ENCODE measurements at places on chromosomes 4 and X.
A peak's percentile ranks its signal among the peaks of the same experiment; 100 is the strongest.

- no peak overlapping the region for H3K4me3 ChIP-seq
- H3K27ac ChIP-seq: no peak overlapping the region
- H3K36me3 ChIP-seq: no peaks in the 10 kb centered on the region
- no peaks in the 10 kb centered on the region for H3K4me1 ChIP-seq
- no peaks in the 10 kb centered on the region for H3K27me3 ChIP-seq
- DNase-seq: no peak
These were observed 1051.7 kb downstream of the C4orf33 start for GRCh38 chr4:130147641-130148040.

DNA sequence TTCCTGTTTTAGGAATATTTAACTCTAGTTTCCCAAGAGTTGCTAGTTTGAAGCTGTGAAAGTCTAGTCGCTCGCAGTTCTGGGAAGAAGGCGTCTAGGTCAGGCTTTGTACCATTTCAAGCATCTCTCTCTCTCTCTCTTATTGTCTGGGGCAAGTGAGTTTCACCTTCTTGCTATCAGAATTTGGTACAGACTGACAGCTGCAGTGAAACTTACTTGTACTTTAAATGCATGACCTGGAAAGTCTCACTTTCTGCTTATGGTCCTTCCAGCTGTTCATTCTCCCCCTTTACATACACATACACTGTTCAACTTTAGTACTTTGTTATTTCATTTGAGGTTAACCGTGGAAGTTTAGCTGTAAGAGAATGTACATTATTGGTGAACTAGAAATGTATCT is 4.4 kb downstream of the FRMPD4 start:
- H3K4me1 ChIP-seq: no peaks in the 10 kb centered on the region
- no peak overlapping the region for H3K27ac ChIP-seq
- no peak overlapping the region for H3K4me3 ChIP-seq
- no peaks in the 10 kb centered on the region for H3K36me3 ChIP-seq
- DNase-seq: no peak

GRCh38 chr4:1381181-1381621 is 25.0 kb downstream of the NKX1-1 start:
- H3K4me3 ChIP-seq: no peak overlapping the region
- H3K27ac ChIP-seq: no peak overlapping the region
- DNase-seq: no peak

DNA sequence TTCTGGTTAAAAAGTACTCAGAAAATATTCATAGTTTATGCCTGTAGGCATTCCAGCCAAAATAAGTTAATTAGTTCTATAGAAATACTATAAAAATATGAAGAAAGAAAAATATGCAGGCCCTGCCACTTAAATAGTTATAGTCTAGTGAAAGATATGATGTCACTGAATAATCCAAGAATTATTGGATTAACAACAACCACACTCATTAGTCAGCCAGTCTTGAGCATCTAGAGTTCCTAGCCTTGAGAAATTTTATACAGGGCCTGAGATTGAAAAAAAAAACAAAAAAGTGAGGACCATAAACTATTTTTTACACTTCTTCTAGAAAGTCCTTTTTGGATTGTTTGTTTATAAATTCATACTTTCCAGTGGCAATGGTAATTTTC is 823.0 kb downstream of the FAT4 start:
- no peak overlapping the region for H3K27ac ChIP-seq
- no peaks in the 10 kb centered on the region for H3K4me1 ChIP-seq
- no peak for DNase-seq
- no peaks in the 10 kb centered on the region for H3K36me3 ChIP-seq
- no peaks in the 10 kb centered on the region for H3K27me3 ChIP-seq

DNA sequence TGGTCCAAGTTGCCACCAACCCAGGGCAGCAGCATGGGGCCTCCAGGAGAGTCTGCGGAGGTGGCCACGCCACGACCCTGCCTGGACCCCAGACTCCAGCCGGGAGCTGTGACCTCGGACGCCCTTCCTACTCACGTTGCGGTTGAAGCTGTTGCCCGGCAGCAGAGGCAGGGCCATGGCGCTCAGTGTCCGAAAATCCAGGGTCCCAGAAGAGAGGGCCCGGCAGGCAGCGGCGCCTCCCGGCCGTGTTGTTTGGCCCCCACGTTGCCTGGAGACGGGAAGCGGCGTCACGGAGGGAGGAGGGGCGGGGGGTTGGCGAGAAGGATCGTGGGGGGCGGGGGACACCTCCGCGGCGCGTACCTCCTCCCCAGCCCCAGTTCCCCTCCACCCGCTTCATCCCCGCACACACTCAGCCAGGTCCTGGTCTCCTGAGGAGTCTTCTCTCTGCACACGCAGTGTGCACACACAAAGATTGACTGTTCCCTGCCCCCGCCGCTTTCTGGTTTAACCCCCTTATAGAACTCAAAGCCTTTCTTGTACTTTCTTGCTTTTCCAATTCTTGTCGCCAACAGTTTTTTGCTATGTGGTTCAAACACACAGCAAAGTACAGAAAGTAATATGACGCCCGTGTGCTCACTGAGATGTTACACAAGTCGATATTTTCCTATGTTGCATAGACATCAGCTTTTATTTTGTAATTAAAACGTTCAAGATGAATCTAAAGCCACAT is at the start of gene EFHC2:
TSS of gene EFHC2 (minus strand) at position 261 of the 730 bp plus-strand sequence. CDS start at position 177, 84 bp downstream.
- H3K27me3 ChIP-seq: peaks cover 25% of the 10 kb centered on the region
- H3K36me3 ChIP-seq: no peaks in the 10 kb centered on the region
- H3K4me3 ChIP-seq: no peak within 1 kb of the TSS
- H3K27ac ChIP-seq: no peak within 1 kb of the TSS
- peak; percentile 1 for DNase-seq

GRCh38 chrX:69148946-69149345 is 16.3 kb downstream of the PJA1 start:
- H3K4me3 ChIP-seq: no peak overlapping the region
- DNase-seq: no peak
- no peak overlapping the region for H3K27ac ChIP-seq
- H3K27me3 ChIP-seq: peaks cover 23% of the 10 kb centered on the region
- no peaks in the 10 kb centered on the region for H3K36me3 ChIP-seq
- H3K4me1 ChIP-seq: no peaks in the 10 kb centered on the region

- peaks cover 6% of the 10 kb centered on the region for H3K27me3 ChIP-seq
- DNase-seq: peak; percentile 80
- H3K4me1 ChIP-seq: no peaks in the 10 kb centered on the region
- H3K4me3 ChIP-seq: no peak overlapping the region
- H3K36me3 ChIP-seq: no peaks in the 10 kb centered on the region
These were observed 49.2 kb downstream of the ENPP6 start for GRCh38 chr4:184168406-184169019.

GRCh38 chr4:111905511-111905910 is 239.7 kb upstream of the FAM241A start:
- no peak for DNase-seq
- no peak overlapping the region for H3K27ac ChIP-seq
- no peak overlapping the region for H3K4me3 ChIP-seq
- H3K36me3 ChIP-seq: no peaks in the 10 kb centered on the region
- H3K27me3 ChIP-seq: no peaks in the 10 kb centered on the region

GRCh38 chrX:45712067-45712466 is 511.4 kb upstream of the DIPK2B start:
- H3K27me3 ChIP-seq: peaks cover 8% of the 10 kb centered on the region
- no peak overlapping the region for H3K4me3 ChIP-seq
- DNase-seq: no peak
- H3K36me3 ChIP-seq: no peaks in the 10 kb centered on the region
- no peaks in the 10 kb centered on the region for H3K4me1 ChIP-seq

DNA sequence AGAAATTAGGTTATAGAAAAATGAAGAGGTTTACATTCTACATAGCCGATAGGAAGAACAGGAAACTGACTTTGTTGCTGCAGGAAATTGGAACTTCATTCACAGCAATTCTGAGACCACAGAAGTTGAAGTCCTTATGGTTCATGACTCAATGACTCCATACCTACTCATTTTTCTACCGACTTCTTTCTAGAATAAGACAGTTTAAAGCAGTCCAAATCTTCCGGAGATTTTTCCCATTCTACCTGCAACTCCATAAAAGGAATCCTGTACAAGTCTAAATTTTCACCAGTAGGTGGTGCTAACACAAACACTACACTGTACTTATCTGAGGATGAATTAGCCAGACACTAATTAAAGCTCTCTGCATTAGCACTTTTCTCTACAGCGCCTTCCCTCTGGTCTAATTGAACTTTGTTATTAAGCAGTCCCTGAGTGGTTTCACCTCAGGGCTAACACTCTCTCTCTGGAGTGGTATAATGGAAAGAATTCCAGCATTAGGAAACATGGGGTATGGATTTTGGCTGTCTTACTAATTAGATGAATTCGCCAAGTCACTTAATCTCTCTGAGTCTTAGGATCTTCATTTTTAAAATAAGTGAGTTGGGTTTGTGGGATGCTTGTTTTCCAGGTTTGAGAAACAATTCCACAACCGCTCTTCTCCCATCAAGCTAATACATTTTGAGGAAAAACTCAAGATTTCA is 167.9 kb downstream of the SMIM20 start:
- H3K27me3 ChIP-seq: peaks cover 6% of the 10 kb centered on the region
- no peak overlapping the region for H3K4me3 ChIP-seq
- H3K27ac ChIP-seq: no peak overlapping the region
- H3K36me3 ChIP-seq: no peaks in the 10 kb centered on the region

DNA sequence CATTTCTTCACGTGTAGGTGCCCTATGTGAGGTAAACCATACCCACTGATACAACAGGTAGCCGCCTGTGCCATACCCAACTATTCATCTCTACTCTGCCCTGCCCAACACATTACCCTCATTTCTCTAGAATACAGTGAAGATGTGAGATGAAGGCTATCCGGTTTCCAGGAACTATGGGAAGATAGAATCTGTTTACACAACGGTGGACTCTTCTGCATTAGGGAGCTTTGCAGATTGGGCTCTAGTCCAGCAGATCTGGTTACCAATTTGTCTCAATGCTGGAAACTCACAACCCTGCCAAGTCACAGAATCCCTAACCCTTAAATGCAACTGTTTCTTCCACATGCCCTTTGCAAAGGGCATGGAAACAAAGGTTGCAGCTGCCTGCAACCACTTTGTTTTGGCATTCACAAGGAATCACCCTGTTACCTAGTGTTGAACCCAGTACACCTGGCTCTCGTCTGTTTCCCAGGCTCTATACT is 6.4 kb upstream of the SLAIN2 start:
- no peak overlapping the region for H3K27ac ChIP-seq
- H3K36me3 ChIP-seq: no peaks in the 10 kb centered on the region
- no peaks in the 10 kb centered on the region for H3K4me1 ChIP-seq
- no peaks in the 10 kb centered on the region for H3K27me3 ChIP-seq
- DNase-seq: no peak
- H3K4me3 ChIP-seq: no peak overlapping the region

- H3K27ac ChIP-seq: no peak overlapping the region
- H3K27me3 ChIP-seq: no peaks in the 10 kb centered on the region
- no peak overlapping the region for H3K4me3 ChIP-seq
- H3K4me1 ChIP-seq: no peaks in the 10 kb centered on the region
These were observed 148.3 kb downstream of the BANK1 start for GRCh38 chr4:101938836-101939235.

- no peak for DNase-seq
- no peak overlapping the region for H3K27ac ChIP-seq
These were observed 468.2 kb upstream of the DIPK2B start for GRCh38 chrX:45668686-45669443.

DNA sequence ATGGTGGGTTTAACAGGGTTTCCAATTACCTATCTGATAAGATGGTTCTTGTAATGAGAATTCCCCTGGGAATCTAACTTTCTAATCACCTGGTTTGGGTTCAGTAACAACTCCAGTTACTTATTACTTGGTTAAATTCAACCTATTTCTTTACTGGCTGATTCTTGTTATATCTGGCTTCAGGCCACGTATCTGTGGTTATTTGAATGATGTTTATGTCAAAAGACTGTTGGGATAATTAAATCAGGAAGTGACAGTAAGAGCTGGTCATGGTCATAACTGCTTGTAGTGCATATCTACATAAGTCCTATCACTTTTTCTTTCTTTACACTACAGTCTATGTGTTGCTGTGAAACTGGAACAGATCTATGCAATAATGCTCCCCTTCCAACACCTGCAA is 108.1 kb downstream of the MID1 start:
- H3K27ac ChIP-seq: no peak overlapping the region
- H3K27me3 ChIP-seq: no peaks in the 10 kb centered on the region
- H3K36me3 ChIP-seq: no peaks in the 10 kb centered on the region
- H3K4me1 ChIP-seq: no peaks in the 10 kb centered on the region
- no peak for DNase-seq

- no peaks in the 10 kb centered on the region for H3K27me3 ChIP-seq
- no peak overlapping the region for H3K27ac ChIP-seq
- DNase-seq: no peak
These were observed 39.7 kb downstream of the SMIM20 start for GRCh38 chr4:25953740-25954139.

- DNase-seq: no peak
- no peak overlapping the region for H3K27ac ChIP-seq
- peaks cover 5% of the 10 kb centered on the region for H3K4me1 ChIP-seq
- H3K4me3 ChIP-seq: no peak overlapping the region
These were observed 19.4 kb upstream of the ATP8A1 start for GRCh38 chr4:42676066-42676951.

GRCh38 chrX:78119521-78120227 is 15.6 kb downstream of the PGK1 start:
- H3K27me3 ChIP-seq: no peaks in the 10 kb centered on the region
- no peaks in the 10 kb centered on the region for H3K4me1 ChIP-seq
- H3K36me3 ChIP-seq: peaks cover 88% of the 10 kb centered on the region
- H3K4me3 ChIP-seq: no peak overlapping the region

- no peak for DNase-seq
- no peaks in the 10 kb centered on the region for H3K27me3 ChIP-seq
- no peak overlapping the region for H3K4me3 ChIP-seq
- H3K4me1 ChIP-seq: no peaks in the 10 kb centered on the region
- H3K27ac ChIP-seq: no peak overlapping the region
These were observed 97.4 kb upstream of the S100G start for GRCh38 chrX:16552546-16552945.

DNA sequence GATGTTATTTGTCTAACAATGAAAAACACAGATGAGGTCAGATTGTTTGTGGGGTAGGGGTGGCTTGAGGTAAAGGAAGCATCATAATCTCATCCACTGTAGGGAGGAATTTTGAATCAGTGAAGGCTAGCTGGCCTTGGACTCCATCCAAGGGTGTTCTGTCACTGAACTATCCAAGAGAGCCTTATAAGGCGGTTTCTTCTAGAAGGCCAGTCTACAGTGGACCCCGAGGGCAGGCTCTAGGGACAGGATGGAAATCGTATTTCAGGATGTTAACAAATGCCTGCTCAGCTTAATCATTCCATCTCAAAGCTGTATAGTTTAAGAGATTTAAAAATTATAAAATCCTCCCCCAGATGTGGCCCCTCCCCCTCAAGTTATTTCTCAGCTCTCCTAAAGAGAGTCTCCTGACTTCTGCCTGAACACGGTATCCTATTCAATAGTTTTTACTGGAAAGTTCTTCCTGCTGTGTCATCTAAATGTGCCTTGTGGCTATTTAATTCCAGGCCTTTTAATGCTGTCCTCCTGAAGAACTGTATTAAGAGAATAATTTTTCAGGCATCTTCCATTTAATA is 8.0 kb downstream of the IGFBP7 start:
- peak overlapping the region; percentile 73 for H3K27ac ChIP-seq
- no peaks in the 10 kb centered on the region for H3K36me3 ChIP-seq
- DNase-seq: peak; percentile 62
- H3K4me1 ChIP-seq: no peaks in the 10 kb centered on the region
- no peak overlapping the region for H3K4me3 ChIP-seq
- H3K27me3 ChIP-seq: no peaks in the 10 kb centered on the region
